ENCODE measurements at places on chromosomes 7 and 10.

DNA sequence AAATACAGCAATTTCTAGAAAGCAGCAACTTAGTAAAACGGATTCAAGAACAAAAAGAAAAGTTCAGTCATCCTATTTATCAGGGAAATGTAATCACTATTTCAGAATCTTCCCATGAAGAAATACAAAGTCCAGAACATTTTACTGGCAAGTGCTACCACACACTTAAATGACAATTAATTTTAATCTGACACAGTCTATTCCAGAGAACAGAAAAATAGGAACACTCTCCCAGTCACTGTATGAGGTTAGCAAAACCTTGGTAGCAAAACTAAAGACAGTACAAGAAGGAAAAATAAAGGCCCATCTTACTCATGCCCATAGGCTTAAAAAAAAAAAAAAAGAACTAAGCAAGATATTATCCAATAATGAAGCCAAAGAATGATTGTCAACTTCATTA, 295.8 kb downstream of the CELF2 start:
- DNase-seq = no peak
- H3K36me3 ChIP-seq = peaks cover 31% of the 10 kb centered on the region
- no peaks in the 10 kb centered on the region for H3K27me3 ChIP-seq
- H3K4me1 ChIP-seq = no peaks in the 10 kb centered on the region
- no peak overlapping the region for H3K4me3 ChIP-seq

GRCh38 chr10:128875956-128876736, 590.9 kb upstream of the MGMT start:
- no peak overlapping the region for H3K27ac ChIP-seq
- no peak overlapping the region for H3K4me3 ChIP-seq
- H3K36me3 ChIP-seq = no peaks in the 10 kb centered on the region
- no peaks in the 10 kb centered on the region for H3K27me3 ChIP-seq
- DNase-seq = no peak

DNA sequence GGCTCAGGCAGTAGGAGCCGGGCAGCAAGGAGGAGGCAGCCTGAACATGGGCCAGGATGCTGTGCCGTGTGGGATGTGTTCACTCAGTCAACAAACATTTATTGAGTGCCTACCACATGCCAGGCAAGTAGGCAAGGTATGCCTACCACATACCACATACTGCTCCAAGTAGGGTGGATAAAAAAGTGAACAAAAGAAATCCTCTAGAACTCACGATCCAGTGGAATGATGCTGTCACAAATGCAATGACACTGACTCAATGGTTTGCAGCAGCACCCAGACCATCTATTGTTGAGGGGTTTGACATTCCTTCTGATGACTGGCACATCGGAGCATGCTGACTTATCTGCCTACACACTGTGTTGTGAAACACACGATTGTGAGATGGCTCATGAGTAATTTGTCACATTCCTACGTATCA, 413.5 kb downstream of the NRG3 start:
- H3K4me3 ChIP-seq = no peak overlapping the region
- no peak for DNase-seq
- H3K27me3 ChIP-seq = no peaks in the 10 kb centered on the region

- peaks cover 30% of the 10 kb centered on the region for H3K4me1 ChIP-seq
- H3K27me3 ChIP-seq = peaks cover 1% of the 10 kb centered on the region
- peak; percentile 56 for DNase-seq
- H3K4me3 ChIP-seq = no peak overlapping the region
- no peak overlapping the region for H3K27ac ChIP-seq
These were observed 24.7 kb upstream of the ADCYAP1R1 start for GRCh38 chr7:31027161-31027965.

GRCh38 chr7:23226844-23227450, 19.6 kb upstream of the GPNMB start:
- no peak overlapping the region for H3K4me3 ChIP-seq
- peaks cover 2% of the 10 kb centered on the region for H3K36me3 ChIP-seq
- no peak for DNase-seq
- no peak overlapping the region for H3K27ac ChIP-seq
- no peaks in the 10 kb centered on the region for H3K27me3 ChIP-seq

DNA sequence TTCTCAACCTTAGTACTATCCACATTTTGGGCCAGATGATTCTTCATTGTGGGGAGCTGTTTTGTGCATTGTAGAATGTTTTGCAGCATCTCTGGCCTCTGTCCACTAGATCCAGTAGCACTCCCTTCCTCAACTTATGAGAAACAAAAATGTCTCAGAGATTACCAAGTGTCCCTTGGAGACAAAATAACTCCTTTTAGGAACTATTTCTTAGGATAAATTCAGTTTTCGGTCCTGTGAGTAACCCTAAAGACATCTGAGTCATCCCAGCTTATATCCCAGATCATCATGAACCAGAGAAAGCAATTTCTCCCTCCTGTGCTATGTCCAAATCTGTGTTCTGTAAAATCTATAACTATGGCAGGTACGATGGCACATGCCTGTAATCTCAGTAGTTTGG, 266.6 kb upstream of the PHYHIPL start:
- no peak overlapping the region for H3K4me3 ChIP-seq
- no peaks in the 10 kb centered on the region for H3K36me3 ChIP-seq
- H3K27ac ChIP-seq = no peak overlapping the region
- H3K4me1 ChIP-seq = no peaks in the 10 kb centered on the region
- no peak for DNase-seq

DNA sequence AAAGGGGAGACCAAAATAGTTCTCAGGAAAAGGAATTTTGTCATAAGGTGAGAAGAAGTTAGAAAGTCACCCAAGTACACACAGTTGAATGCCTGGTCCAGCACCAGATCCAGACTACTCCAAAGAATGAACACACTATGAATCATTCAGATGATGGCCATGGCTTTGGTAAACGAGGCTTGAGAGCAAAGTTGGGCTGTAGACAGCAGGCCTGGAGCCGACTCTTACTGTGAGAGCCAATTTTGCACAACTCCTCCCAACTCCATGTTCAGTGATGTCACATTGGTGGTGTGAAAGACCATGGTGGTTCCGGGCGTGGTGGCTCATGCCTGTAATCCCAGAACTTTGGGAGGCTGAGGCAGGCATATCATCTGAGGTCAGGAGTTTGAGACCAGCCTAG, 131.6 kb downstream of the PKD1L1 start:
- no peaks in the 10 kb centered on the region for H3K27me3 ChIP-seq
- peaks cover 16% of the 10 kb centered on the region for H3K4me1 ChIP-seq
- no peak for DNase-seq
- H3K36me3 ChIP-seq = no peaks in the 10 kb centered on the region
- H3K27ac ChIP-seq = peak overlapping the region; percentile 60

DNA sequence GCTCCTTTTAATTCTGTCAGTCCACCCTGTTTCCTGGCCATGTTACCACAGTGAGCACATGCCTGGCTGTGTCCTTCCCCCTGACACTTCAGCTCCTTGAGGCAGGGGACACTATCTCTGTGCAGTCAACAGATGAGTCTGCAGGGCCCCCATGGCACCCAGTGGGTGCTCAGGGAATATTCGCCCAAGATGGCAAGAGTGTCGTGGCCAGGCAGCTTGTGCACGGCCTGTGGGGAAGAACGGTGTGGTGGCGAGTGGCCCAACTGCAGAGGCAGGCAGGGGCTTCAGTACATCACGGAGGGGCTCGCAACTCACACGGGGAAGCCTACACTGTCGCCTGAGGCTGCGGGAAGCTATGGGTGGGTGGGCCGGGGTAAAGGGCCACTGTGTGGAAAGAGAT, 91.1 kb downstream of the TRRAP start:
- H3K36me3 ChIP-seq = peaks cover 90% of the 10 kb centered on the region
- no peak overlapping the region for H3K4me3 ChIP-seq
- no peaks in the 10 kb centered on the region for H3K4me1 ChIP-seq
- H3K27ac ChIP-seq = peak overlapping the region; percentile 32
- H3K27me3 ChIP-seq = no peaks in the 10 kb centered on the region
- DNase-seq = no peak

- H3K36me3 ChIP-seq = no peaks in the 10 kb centered on the region
- no peak for DNase-seq
- H3K4me3 ChIP-seq = no peak overlapping the region
These were observed 72.6 kb upstream of the LAMB4 start for GRCh38 chr7:108202743-108203142.

GRCh38 chr10:74521526-74521925, 304.9 kb upstream of the KAT6B start:
- no peaks in the 10 kb centered on the region for H3K36me3 ChIP-seq
- peaks cover 19% of the 10 kb centered on the region for H3K4me1 ChIP-seq
- no peak for DNase-seq
- H3K4me3 ChIP-seq = no peak overlapping the region
- H3K27ac ChIP-seq = no peak overlapping the region

GRCh38 chr10:126226205-126226604, 162.1 kb downstream of the ADAM12 start:
- no peaks in the 10 kb centered on the region for H3K27me3 ChIP-seq
- H3K4me1 ChIP-seq = peaks cover 24% of the 10 kb centered on the region
- DNase-seq = no peak

- H3K4me3 ChIP-seq = no peak overlapping the region
- DNase-seq = no peak
- H3K36me3 ChIP-seq = no peaks in the 10 kb centered on the region
- H3K4me1 ChIP-seq = peaks cover 42% of the 10 kb centered on the region
- no peak overlapping the region for H3K27ac ChIP-seq
- no peaks in the 10 kb centered on the region for H3K27me3 ChIP-seq
These were observed 148.0 kb upstream of the ANK3 start for GRCh38 chr10:60537697-60538096.

DNA sequence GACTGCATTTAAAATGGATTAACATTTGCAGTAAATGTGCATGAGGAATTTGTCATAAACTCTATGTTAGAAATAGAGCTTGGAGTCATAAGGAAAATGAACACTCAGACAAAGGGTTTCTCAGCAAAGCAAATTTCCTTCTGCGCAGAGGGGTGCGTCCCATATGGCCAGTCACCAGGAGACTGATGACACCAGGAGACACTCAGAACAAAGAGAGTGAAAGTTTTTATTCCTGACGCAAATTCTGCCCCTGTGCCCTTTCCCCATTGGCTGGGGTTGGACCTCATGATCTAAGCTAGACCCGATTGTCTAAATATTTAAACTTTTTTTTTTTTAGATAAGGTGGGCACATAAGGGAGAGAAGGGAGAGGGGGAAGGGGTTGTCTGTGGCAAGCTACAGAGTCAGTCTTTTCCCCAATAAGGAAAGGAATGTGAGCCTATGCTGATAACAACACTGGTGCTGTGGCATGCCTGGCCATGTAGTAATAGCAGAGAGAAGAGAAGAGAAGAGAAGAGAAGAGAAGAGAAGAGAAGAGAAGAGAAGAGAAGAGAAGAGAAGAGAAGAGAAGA, 202.0 kb downstream of the POM121L12 start:
- peaks cover 3% of the 10 kb centered on the region for H3K36me3 ChIP-seq
- DNase-seq = no peak
- H3K4me1 ChIP-seq = peaks cover 29% of the 10 kb centered on the region
- no peak overlapping the region for H3K4me3 ChIP-seq
- no peaks in the 10 kb centered on the region for H3K27me3 ChIP-seq

- no peak within 1 kb of the TSS for H3K27ac ChIP-seq
- H3K27me3 ChIP-seq = peaks cover 25% of the 10 kb centered on the region
- peaks cover 30% of the 10 kb centered on the region for H3K4me1 ChIP-seq
- H3K4me3 ChIP-seq = peak within 1 kb of the TSS; percentile 77
- DNase-seq = peak; percentile 53
These were observed at the start of gene PFKP for GRCh38 chr10:3067118-3067858. Gene PFKP, plus strand, starts transcription at chr10:3067548. Its CDS starts 48 bp downstream, at chr10:3067596.

GRCh38 chr7:32266932-32267475, 196.8 kb upstream of the PDE1C start:
- H3K4me3 ChIP-seq = no peak overlapping the region
- H3K27ac ChIP-seq = no peak overlapping the region
- H3K4me1 ChIP-seq = peaks cover 10% of the 10 kb centered on the region
- no peaks in the 10 kb centered on the region for H3K36me3 ChIP-seq

DNA sequence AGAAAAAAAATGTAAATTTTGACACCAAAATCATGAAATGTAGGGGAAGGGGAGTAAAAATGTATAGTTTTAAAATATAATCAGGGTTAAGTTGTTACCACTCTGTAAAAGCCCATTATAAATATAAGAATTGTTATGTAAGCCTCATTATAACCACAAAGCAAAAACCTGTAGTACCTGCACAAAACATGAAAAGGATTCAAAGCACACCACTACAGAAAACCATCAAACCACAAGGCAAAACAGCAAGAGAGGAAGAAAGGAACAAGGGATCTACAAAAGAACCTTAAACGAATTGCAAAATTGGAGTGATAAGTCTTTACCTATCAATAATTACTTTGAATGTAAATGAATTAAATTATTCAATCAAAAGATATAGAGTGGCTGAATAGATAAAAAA, 41.0 kb upstream of the CDK6 start:
- no peak overlapping the region for H3K27ac ChIP-seq
- H3K4me3 ChIP-seq = no peak overlapping the region
- H3K4me1 ChIP-seq = peaks cover 7% of the 10 kb centered on the region
- H3K27me3 ChIP-seq = 0 out of 2 replicates have a peak, but pooled peaks cover 2% of the 10 kb centered on the region
- DNase-seq = no peak

DNA sequence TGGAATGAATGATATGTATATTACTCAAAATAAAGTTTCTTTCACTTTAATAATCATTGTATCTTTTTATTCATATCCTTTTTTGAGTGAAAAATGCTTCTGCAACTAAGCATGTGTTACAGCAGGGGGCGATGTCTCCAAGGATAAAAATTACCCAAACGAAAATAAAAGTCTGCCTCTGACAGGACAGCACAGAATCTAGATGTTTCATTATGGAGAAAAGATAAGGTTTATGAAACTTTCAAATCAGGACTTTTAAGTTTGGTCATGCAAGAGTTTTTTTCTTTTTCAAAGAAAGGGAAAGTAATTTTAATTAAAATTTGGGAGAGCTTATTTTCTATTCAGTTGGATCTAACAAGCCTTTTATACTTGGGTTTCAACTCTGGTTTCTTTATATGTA, 48.4 kb downstream of the TES start:
- H3K36me3 ChIP-seq = peaks cover 2% of the 10 kb centered on the region
- DNase-seq = no peak
- no peaks in the 10 kb centered on the region for H3K27me3 ChIP-seq
- no peak overlapping the region for H3K27ac ChIP-seq

GRCh38 chr7:137880432-137880831, 33.7 kb upstream of the DGKI start:
- H3K27me3 ChIP-seq = no peaks in the 10 kb centered on the region
- H3K4me3 ChIP-seq = no peak overlapping the region
- no peak for DNase-seq
- H3K36me3 ChIP-seq = peaks cover 68% of the 10 kb centered on the region
- H3K27ac ChIP-seq = peak overlapping the region; percentile 96

DNA sequence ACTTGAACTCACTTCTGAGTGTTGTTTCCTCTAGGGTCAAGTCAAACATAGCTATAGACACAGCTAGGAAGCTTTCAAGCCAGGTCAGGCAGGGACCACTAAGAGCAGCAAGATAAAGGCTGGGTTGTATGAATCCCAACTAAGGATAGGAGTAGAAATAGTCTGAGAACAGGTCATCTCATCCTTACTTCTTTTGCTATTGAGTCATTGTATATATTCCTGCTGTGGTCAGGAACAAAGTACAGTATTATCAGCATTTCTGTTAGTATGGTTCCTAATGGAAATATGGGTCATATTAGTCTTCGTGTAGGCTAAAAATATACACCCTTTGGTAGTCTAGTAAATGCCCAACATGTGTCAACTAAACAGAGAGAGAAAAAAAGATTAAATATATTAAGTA, 145.3 kb downstream of the BTAF1 start:
- H3K27ac ChIP-seq = no peak overlapping the region
- DNase-seq = no peak
- no peaks in the 10 kb centered on the region for H3K36me3 ChIP-seq

- H3K36me3 ChIP-seq = no peaks in the 10 kb centered on the region
- no peaks in the 10 kb centered on the region for H3K4me1 ChIP-seq
- no peak for DNase-seq
- no peak overlapping the region for H3K4me3 ChIP-seq
- H3K27me3 ChIP-seq = 0 out of 2 replicates have a peak, but pooled peaks cover 3% of the 10 kb centered on the region
These were observed 16.0 kb downstream of the CCDC71L start for GRCh38 chr7:106644999-106645398.

- H3K4me1 ChIP-seq = no peaks in the 10 kb centered on the region
- H3K36me3 ChIP-seq = no peaks in the 10 kb centered on the region
- H3K4me3 ChIP-seq = no peak overlapping the region
- DNase-seq = no peak
- H3K27me3 ChIP-seq = peaks cover 4% of the 10 kb centered on the region
These were observed 19.6 kb downstream of the ASAH2 start for GRCh38 chr10:50231515-50232260.

Data from WTC11 (cell line).